GM23248 (cell line): ENCODE measurements at places on chromosomes 1 and 21. TPM values are rescaled to one million over a fixed set of nuclear protein-coding genes. Genes with fewer than 3 reads are reported as not detected.
A peak's percentile ranks its signal among the peaks of the same experiment; 100 is the strongest.

SLC45A1 gene
- total RNA-seq = 0.25 and 0.97 TPM in 2 replicates

SLC6A17 gene
- 0.76 and 2.4 TPM in 2 replicates for total RNA-seq

TNFRSF9 gene
- total RNA-seq = 0.13 TPM in 1 of 2 replicates, not detected in the other

CACNA1S gene
- total RNA-seq = not detected in 2 replicates

GRCh38 chr1:195981448-195982139, 626.6 kb downstream of the KCNT2 start:
- peak; percentile 22 for DNase-seq

DNA sequence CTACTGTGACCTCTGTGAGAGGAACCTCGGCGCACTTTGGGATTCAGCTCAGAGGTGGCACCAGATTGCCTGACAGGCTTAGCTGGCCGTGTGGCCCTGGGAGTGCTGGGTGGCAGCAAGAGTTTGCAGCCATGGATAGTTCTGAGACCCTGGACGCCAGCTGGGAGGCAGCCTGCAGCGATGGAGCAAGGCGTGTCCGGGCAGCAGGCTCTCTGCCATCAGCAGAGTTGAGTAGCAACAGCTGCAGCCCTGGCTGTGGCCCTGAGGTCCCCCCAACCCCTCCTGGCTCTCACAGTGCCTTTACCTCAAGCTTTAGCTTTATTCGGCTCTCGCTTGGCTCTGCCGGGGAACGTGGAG, 67.5 kb downstream of the DISC1 start:
- no peak for DNase-seq

- peak; percentile 23 for DNase-seq
These were observed 14.5 kb downstream of the GNG12 start for GRCh38 chr1:67818725-67819301.

DNA sequence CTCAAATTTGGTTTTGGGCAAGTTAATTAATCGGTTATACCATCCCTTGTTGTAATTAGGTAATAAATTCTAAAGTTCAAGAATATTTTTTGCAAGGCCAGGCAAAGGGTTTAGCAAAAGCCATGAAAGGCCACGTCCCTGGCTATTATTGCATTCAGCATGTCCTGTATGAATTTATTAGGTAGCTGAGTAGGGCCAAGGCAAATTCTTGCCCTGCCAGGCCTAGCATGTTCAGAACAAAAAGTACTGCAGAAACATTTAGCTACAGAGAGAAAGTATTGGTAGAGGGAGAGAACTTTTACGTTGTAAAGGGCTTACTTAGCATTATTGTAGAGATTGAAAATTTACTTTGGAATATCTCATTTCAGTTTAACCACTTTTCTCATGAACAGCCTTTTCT, 94.4 kb downstream of the PATJ start:
- no peak for DNase-seq

GRCh38 chr1:19346026-19346425, 33.9 kb downstream of the SLC66A1 start:
- DNase-seq = no peak
